ENCODE measurements at places on chromosomes 13 and 19. TPM values are rescaled to one million over a fixed set of nuclear protein-coding genes. Genes with fewer than 3 reads are reported as not detected.

TEX30 gene
- total RNA-seq = 6.2 TPM

GRCh38 chr13:63128716-63129115, 1713.1 kb upstream of the PCDH20 start:
- H3K27me3 ChIP-seq = no peaks in the 10 kb centered on the region
- DNase-seq = no peak
- no peaks in the 10 kb centered on the region for H3K36me3 ChIP-seq

GRCh38 chr13:29538652-29539040, 56.8 kb downstream of the SLC7A1 start:
- no peak overlapping the region for H3K27ac ChIP-seq
- H3K4me3 ChIP-seq = no peak overlapping the region
- H3K4me1 ChIP-seq = no peaks in the 10 kb centered on the region
- no peaks in the 10 kb centered on the region for H3K36me3 ChIP-seq
- H3K27me3 ChIP-seq = no peaks in the 10 kb centered on the region

GRCh38 chr13:99085139-99085807, 107.4 kb upstream of the DOCK9 start:
- H3K27ac ChIP-seq = peak overlapping the region; percentile 89
- peaks cover 3% of the 10 kb centered on the region for H3K27me3 ChIP-seq
- peaks cover 24% of the 10 kb centered on the region for H3K4me1 ChIP-seq
- no peak for DNase-seq
- no peaks in the 10 kb centered on the region for H3K36me3 ChIP-seq

SIGLECL1 gene
- not detected for total RNA-seq

GPR12 gene
- not detected for total RNA-seq

NEK5 gene
- total RNA-seq = 2.3 TPM

DNA sequence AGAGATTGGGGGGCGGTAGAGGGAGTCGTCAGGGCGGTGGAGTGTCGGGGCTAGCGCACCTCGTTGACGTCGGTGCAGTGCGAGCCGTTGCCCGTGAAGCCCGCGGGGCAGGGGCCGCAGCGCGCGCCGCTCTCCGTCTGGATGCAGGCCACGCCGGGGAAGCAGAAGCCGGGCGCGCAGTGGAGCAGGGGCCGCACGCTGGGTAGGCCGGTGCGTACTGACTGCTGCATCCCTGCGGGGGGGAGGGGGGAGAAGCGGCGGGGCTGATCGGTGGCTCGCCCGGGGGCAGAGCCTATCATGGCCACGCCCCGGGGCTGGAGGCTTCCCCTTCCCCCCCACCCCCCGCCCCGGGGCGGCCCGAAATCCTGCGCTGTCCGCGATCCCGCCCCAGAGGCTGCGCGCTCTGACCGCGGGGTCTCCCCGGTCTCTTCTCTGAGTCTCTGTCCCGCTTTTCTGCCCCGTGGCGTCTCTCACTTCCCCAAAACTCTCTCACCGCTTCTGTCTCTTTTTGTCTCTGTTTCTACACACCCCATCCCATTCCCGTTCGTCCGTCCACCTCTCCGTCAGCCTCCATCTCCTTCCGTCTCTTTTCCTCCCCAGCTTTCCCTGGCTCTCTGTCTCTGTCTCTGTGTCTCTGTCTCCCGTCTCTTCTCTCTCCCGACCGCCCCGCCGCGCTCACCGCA, 1.1 kb downstream of the COMP start:
- peaks cover 49% of the 10 kb centered on the region for H3K4me1 ChIP-seq
- no peak for DNase-seq
- H3K27me3 ChIP-seq = peaks cover 2% of the 10 kb centered on the region
- H3K27ac ChIP-seq = no peak overlapping the region
- H3K4me3 ChIP-seq = no peak overlapping the region
- no peaks in the 10 kb centered on the region for H3K36me3 ChIP-seq

GRCh38 chr13:54965881-54966280, 1937.3 kb downstream of the OLFM4 start:
- no peaks in the 10 kb centered on the region for H3K4me1 ChIP-seq
- H3K36me3 ChIP-seq = no peaks in the 10 kb centered on the region
- H3K27me3 ChIP-seq = no peaks in the 10 kb centered on the region
- no peak overlapping the region for H3K4me3 ChIP-seq
